ENCODE measurements at places on chromosomes 13 and 19.

DNA sequence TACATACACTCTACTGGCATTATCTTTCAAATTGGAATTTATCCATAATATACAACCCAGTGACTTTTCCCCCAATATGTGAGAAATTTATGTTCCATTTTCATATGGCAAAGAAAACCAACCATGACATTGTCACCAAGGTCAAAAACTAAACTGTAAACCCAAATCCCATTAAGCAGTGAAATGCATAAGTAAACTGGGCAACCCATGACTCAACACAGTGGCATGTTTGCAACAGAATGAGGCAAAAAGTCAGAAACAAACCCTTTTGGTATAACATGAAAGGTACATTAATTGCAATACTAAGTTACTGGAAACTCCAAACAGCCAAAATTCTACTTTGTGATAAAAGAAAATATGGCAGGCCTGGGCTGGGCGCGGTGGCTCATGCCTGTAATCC is 4.9 kb downstream of the ZNF878 start:
- no peak for DNase-seq

- peak; percentile 32 for DNase-seq
Measured at GRCh38 chr19:53333066-53333462, 485 bp upstream of the ZNF845 start.

GRCh38 chr13:113724016-113724758 is 34.8 kb upstream of the TMEM255B start:
- no peak for DNase-seq

GRCh38 chr13:36107521-36107920 is 23.7 kb downstream of the DCLK1 start:
- no peak for DNase-seq

DNA sequence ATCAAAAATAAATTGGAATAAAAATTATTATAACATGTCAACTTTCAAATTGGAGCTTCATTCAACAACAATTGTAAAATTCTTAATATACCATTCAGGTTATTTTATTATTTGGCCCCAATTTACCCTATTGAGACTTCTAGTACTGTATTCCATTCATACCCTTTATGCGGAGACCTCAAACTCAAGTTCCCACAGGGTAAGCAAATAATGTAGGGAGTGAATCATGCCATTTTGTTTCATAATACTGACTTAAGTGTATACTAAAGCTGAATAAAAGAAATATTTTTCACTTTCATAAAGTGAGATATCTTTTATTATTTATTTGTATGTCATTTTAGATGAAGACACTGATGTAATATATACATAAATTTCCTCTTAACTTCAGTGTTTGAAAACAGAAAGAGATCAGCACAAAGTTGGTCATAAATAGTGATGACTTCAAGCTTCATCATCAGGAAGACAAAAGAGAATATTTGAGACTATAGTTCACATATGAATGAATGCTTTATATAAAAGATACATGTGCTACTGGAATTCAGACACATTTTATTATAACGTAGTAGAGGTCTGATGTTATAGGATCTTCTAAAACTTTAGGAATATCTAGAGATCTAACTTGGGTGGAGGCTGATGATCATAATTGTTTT is 894.4 kb upstream of the PCDH9 start:
- DNase-seq: no peak

Data from T-cell (primary cell).